ENCODE measurements at places on chromosomes 3 and 15.

DNA sequence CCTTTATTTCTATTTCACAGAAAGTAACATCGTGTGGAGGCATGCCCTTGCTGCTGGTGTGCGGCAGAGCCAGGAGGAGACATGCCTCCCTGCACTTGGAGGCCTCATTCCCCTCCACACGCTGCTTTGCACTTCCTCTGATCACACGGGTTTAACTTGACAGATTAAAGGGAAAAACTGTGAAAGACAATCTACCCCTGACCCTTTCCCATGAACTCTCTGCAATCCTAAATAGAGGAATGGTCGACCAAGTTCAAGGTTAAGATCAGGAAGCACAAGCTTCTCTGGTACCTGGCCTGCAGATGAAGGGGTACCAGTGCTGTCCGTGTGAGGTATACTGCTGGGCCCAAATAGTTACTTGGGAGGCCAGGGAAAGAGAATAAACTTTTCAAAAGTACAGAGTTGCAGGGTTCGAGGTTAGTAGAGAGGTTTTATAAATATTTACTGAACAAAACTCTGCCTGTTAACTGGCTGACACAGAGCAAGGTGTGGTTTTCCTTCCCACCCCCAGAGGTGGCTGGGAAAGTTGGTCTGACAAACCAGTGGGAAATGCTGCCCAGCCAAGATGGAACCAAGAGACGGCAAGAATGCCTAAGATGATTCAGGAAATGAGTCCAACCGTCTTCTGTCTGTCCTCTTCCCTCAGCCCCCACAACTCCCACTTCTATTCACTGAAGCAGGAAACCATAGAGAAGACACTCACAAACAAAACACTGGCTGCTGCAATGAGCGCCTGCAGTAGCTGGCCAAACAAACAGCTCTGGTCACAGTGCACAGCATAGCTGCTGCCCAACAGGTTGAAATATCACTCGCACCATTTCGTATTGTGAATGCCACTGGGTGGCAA is 79.6 kb downstream of the IGF2BP2 start:
- no peak for DNase-seq

DNA sequence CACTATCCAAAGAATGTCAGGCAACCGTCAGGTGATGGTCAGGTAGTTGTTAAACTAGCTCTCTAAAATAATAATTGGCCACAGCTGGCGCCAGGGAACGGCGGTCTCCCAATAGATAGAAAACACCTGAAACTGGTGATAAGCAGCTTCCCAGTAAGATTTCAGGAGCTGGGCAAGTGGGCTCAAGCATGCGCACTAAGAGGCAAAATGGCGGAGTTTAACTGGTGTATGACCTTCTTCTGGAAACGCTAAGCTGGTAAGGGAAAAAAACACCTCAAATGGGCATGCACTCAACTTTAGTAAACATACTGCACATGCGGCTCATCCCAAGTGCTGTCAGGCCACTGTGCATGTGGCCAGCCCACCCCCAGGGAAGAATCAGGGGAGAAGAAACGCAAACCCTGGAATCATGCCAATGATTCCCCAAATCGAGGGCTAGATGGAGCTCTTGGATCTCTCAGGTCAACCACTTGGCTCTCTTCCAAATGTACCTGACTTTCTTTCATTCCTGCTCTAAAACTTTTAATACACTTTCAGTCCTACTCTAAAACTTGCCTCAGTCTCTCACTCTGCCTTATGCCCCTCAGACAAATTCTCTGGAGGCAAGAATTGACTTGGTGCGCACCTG is 195.0 kb downstream of the ZNF621 start:
- no peak for DNase-seq

GRCh38 chr15:99264125-99264524 is 12.8 kb downstream of the LRRC28 start:
- no peak for DNase-seq

DNA sequence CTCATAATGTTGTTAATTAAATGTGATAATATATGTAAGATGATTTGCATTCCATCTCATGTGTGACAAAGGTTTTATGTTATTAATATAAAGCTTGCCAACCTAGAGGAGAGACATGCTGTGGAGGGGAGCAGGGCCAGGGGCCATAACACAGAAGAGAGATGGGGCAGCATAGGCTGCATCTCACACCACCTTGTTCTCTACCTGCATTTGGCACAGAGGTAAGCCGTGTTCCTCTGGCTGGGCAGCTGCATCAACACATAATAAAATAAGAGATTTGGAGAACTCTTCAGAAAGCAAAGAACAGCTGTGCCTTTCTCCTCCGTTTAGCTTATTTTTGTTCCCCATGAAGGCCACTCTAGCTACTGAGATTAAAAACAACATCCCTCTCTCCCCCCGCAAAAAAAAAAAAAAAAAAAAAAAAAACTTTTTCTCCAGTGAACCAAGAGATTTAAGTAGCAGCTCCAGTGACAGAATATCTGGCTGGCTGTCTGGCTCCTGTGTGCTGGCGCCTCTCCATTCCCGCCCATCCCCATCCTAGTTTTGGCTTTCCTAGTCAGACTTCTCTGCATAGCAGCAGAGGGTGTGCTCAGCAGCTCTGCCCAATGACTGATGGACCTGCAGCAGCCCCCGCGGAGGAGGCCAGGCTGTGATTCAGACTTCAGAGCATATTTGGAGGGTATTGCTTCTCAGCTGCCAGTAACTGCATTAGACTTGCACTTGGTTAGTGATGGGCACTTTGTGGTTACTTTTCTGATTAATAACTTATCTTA is 52.2 kb upstream of the STXBP5L start:
- DNase-seq: peak; percentile 78

GRCh38 chr3:81872566-81872965 is 111.1 kb upstream of the GBE1 start:
- DNase-seq: no peak

Measured in occipital lobe (tissue), 3 donors.